Activated naive CD8-positive, alpha-beta T cell treated with anti-CD3 and anti-CD28 coated beads, Interleukin-2, amount 10 ng/mL, durations not matched to agents 7 days and 5 days (primary cell): ENCODE measurements at places on chromosomes 16 and 17.

GRCh38 chr17:80835816-80836657 lies 155.6 kb upstream of the CHMP6 start:
- no peak for DNase-seq

DNA sequence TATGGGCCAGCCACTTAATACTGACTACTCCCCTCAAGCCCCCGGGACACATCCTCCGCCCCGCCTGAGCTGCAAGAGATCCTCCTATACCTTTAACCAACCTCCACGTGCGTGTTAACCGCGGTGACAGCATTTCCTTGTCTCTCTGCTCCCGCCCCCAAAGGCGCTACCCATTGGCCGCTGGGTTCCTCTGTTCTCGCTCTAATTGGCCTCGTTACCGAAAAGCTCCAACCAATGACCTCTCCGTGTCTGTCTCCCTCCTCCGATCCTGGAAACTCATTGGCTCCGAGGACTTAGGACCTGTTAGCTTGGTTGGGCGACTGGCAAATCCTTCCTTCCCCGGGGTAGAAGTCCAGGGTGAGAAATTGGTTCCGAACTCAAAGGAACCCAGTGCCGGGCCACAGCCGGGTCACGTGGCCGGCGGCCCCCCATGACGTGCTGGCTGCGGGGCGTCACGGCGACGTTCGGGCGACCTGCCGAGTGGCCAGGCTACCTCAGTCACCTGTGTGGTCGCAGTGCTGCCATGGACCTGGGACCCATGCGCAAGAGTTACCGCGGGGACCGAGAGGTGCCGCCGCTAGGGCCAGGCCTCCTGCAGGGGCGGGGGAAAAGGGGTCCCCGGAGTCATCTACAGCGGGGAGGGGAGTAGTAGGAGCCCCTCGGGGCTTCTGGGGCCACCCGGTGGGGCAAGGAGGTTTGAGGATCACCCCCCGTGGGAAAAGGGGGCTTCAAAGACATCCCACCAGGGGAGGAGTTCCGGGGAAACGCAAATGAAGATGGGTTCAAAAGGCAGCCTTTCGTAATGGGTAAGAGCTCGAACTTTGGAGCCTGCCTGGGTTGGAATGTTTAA lies at the start of gene PNPO:
TSS of gene PNPO (plus strand) at position 326 of the 850 bp plus-strand sequence. CDS start at position 431, 105 bp downstream.
- DNase-seq: peak; percentile 87

GRCh38 chr16:30481381-30481780 lies 8.8 kb downstream of the ITGAL start:
- DNase-seq: no peak

- no peak for DNase-seq
These were observed 27.0 kb upstream of the MMD start for GRCh38 chr17:55448681-55449080.

- peak; percentile 59 for DNase-seq
These were observed 1.4 kb downstream of the AXIN2 start for GRCh38 chr17:65559804-65560627.

DNA sequence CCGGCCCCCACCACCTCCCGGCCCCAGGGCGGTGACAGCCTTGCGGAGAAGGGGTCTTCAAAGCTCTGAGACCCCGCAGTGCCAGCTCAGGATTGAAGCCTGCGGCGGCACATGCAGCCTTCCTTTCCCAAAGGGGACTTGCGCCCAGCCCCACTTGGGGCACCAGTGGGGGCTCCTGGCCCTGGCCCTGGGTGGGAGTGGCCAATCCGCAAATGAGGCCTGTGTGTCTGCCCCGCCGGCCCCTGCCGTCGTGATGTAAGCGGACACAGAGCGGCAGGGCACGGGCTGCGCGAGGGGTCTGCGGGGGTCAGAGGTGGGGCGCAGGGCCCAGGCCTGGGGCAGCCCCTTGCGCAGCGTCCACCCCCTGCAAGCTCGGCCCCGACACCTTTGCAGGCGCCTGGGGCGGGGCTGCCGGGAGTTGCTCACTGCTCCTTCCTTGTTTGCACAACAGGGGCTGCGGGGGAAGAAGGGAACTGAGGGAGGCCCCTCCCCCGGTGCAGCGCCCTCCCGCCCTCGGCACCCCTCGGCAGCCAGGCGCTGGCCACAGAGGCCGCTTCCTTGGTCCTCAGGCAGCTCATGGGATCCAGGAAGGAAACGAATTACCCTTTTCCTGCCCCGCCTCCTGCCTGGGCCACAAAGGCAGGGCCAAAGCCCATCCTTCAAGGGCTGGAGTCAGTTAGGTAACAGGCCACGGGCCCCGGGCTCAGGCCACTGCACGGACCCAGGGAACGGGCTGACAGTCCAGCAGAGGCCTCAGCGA lies 2.9 kb downstream of the SLC16A3 start:
- DNase-seq: no peak

DNA sequence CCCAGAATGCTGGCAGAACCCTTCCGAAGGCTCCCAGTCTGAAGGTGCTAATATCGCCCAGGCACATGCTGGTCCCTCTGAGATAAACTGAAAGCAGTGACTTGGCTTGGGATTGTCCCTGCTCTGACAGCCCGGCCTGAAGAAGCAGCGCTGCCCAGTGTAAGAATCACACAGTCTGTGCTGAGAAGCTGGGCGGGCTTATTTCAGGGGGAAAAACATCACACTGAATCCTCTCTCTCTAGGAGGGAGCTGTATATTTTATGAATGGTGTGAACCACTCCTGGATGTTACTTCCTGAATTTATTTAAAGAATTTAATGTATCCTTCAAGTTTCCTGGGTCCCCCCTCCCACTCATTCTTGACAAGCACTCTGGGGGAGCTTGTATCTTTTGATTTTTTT lies 36.3 kb downstream of the GAS7 start:
- no peak for DNase-seq

GRCh38 chr16:80369138-80369958 lies 171.4 kb upstream of the DYNLRB2 start:
- no peak for DNase-seq

DNA sequence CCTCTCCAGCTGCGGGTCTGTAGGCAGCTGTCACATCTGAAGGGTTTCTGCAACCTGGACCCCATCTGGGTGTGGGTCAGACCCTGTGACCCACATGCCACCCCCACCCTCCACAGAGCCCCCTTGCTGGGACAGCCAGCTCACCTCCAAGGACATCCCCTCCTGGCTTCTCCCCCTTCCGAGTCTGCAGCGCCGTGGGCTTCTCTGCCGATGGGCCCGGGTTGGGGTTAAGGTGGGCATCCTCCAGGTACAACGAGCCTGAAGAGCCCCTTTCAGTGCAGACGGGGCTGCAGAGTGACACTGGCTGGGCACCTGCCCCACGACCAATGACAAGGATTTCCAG lies 28.9 kb downstream of the OR1D5 start:
- no peak for DNase-seq

DNA sequence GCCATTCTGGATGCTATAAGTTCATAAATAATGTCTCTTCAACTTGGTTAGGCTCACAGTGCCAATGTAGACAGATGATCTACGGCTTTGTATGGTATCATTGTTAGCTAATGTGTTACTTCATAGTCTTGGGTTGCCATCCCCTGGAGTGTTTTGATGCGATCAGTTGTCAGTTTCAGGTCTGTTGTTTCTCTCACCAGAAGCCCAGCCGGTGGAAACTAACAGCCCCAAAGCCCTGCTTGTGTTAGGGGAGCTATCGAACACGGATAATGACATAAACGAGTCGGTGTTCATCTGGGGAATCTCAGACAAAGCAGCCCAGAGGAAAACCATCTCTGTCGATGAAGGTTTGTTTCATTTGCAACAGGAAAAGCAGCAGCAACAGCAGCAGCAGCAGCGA lies 107.4 kb upstream of the ANKFN1 start:
- no peak for DNase-seq

GRCh38 chr17:35101725-35102124 lies 17.9 kb downstream of the RAD51D start:
- no peak for DNase-seq

DNA sequence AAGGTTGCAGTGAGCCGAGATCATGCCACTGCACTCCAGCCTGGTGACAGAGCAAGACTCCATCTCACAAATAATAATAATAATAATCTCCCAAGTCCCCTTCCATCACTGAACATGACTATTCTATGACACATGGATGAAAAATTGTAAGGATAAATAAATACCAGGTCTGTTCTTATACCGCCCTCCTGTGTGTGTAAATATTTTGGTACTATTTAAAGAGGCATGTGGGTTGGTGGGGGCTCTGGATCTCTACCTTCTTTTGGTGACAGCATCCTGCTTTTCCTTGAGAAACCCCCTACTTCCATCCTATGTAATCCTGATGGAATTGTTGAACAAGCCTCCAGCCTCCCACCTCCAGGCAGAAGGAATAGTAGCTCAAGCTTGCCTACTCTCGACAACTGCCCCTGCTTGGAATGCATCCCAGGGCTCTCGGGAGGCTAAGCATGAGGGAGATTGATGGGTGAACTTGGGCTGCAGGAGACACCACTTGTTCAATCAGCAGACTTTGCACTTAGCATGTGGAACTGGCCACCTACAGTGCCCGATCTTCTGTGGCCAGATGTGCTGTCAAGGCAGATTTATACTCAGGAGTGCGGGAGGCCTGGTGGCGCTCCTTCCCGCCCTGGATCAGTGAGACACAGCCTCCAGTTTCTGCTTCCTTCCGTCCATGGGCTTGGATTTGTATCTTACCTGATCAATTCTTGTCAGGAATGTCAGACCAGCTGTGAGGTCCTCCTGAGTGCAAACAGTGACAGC lies 287.4 kb downstream of the SLC39A11 start:
- DNase-seq: no peak

DNA sequence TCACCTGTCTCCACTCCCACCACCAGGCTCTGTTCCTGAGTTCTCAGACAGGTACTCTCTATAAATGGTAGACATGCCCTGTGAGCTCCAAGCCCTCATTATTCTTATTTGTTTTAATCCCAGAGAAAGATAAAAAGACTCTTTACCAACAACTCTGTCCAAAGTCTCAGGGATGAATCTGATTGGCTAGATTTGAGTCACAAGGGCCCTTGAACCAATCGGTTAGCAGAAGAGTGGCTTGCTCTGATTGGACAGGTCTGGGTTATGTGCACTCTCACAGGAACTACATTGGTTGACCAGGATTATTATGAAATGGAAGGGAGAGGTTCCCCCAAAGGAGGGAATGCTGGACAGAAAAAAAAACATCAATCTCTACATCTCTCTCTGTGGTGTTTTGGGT lies 7.5 kb downstream of the COTL1 start:
- no peak for DNase-seq

DNA sequence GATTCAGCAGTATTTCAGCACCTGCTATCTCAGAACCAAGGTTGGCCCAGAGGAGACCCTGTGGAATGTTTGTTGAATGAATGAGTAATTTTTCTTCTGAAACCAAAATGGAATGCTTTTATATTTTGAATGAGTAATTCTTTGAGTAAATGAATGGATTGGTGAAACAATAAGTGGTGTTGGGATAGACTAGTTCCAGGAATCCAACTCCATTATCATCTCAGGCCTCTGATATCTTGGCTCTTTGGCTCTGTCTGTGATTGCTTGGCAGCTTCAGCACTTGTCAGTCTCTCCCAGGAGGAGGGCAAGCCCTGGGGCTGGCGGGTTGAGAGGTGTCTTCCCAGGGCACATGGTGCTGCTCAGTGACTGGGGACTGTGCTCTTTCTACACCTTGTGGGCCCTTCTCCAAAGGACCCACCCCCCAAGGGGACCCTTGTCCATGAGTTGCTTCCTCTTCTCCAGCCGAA lies 284.4 kb upstream of the FOXF1 start:
- no peak for DNase-seq

DNA sequence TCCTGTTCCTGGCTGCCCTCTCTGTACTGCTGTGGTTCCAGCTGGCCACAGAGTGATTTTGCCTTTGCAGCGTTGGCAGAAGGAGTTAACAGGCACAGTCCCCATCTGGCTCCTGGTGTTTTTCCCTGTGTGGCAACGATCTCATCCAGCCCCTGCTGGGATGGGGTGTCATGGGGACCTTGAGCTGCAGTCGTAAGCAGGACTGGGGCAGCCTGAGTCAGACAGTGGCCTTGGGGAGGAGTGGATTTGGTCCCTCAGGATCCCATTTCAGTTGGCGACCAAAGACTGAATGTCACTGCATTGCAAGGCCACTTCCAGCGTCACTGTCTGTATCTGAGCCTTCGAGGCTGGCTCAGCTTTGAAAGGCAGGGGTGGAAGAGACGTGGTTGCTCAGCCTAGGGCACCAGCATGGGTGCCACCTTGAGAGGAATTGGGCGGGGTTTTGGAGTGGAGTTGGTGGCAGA lies 11.9 kb downstream of the TMEM94 start:
- DNase-seq: no peak

- no peak for DNase-seq
These were observed 34.4 kb downstream of the WWP2 start for GRCh38 chr16:69796285-69797118.

GRCh38 chr16:84176192-84177053 lies 10.4 kb downstream of the TAF1C start:
- no peak for DNase-seq

- DNase-seq: no peak
These were observed 103.3 kb downstream of the SLC39A11 start for GRCh38 chr17:72989074-72989610.

DNA sequence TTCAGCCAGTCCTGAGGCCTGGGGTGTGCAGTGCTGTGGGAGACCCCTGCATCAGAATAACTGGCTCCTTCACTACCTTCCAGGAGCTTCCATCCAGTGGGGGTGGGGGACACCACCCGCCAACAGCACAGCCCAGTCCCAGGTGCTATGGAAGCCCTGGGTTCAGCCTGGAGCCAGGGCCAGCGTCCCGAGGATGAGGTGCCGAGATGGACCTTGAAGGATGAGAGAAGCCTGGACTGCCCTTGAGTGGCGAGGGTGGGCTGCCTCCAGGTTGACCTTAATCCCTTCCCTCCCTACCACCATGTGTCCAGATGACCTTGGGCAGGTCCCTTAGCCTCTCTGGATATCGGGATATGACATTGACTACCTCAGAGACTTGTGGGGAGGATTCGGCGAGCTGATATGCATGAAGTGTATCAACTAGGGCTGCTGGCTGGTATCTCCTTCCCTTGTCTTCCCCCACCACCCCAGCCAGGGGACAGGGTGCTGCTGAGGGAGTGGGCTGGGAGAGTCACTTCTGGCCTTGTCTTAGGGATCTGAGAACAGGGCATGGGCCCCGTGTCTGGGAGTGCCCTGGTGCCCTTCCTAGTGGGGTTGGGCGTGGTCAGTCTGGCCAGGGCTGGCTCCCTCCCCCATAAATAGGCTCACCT lies 14.2 kb upstream of the LASP1NB start:
- peak; percentile 24 for DNase-seq

GRCh38 chr16:7615565-7615964 lies 282.9 kb downstream of the RBFOX1 start:
- DNase-seq: no peak

GRCh38 chr16:79628501-79628975 lies 28.0 kb upstream of the MAF start:
- DNase-seq: no peak
